ENCODE measurements at places on chromosomes 12 and 14.
A peak's percentile ranks its signal among the peaks of the same experiment; 100 is the strongest.

GRCh38 chr12:11722578-11723138, 73.2 kb downstream of the ETV6 start:
- DNase-seq = no peak

GRCh38 chr14:92513204-92513965, at the start of gene RIN3:
TSS of gene RIN3 (plus strand) at chr14:92513781. CDS start at chr14:92513933, 152 bp downstream.
- no peak for DNase-seq

GRCh38 chr14:104561632-104562495, 17.7 kb upstream of the C14orf180 start:
- DNase-seq = no peak

GRCh38 chr14:36755756-36756155, 94.1 kb downstream of the PAX9 start:
- no peak for DNase-seq

GRCh38 chr14:99513946-99514551, 32.8 kb downstream of the CCNK start:
- DNase-seq = no peak

- no peak for DNase-seq
These were observed 311.7 kb upstream of the FKBP4 start for GRCh38 chr12:2482938-2483660.

GRCh38 chr14:64502887-64503433, 678 bp downstream of the ZBTB25 start:
- peak; percentile 25 for DNase-seq

DNA sequence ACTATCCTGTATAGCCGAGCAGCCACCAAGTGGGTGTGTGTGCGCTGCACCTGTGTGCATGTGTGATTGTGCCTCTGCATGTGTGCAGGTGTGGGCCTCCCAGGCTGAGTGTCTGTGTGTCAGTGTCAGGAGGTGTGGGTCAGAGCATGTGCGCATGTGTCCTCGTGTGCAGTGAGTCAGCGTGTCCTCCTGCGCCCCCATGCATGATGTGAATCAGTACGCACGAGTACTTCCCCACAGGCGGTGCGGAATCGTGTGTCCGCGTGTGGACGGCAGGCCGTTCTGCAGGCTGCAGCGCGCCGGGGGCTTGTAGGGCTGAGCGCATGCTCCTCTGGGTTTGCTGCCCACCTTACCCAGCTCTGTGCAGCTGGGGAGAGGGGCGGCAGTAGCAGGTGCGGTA, 34.2 kb downstream of the DTX1 start:
- DNase-seq = no peak

- no peak for DNase-seq
These were observed 23.4 kb upstream of the BEGAIN start for GRCh38 chr14:100610511-100611217.

GRCh38 chr12:70236990-70237389, 6.2 kb upstream of the CNOT2 start:
- DNase-seq = no peak

DNA sequence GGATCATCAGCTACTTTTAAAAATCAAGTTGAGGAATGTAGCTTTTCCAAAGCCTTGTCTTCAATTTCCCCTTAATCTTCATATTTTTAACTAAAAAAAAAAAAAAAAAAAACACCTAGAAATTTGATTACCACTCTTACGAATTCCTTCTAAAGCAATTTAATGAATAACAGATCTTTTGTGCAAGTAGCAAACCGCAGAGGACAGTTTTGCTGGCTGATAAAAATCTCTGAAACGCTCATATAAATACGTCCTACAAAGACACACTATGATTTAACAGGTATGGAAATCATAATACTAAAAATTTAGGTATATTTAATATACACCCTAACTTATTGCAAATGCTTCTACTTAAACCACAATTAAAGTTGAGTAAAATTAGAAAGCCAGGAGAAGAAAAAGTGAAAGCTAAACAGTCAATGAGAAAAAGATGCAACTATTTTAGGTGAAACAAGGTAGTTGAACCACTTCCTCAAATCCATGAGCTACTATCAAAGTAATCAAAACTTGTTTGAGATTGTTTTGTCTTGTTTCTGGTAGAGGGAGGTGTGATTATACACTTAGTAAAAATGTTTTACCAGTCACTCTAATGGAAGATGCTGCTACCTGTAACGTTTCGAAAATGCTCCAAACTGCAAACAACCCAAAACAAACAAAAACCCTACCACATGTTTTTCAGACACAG, 2.2 kb downstream of the PAWR start:
- DNase-seq = no peak

DNA sequence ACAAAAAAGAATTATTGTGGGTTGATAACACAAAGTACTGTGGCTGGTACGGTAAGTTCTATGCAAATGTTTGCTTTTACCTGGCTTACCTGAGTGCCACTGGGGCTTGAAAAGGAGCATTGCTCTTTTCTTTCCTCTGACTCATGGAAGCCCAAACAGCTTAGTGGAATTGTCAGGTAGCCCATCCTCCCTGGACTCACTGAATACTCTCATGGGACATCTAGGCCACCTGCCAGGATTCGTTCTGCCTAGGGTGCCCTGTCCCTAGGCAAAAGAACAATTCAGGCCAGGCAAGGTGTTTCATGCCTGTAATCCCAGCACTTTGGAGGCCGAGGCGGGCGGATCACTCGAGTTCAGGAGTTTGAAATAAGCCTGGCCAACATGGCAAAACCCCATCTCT, 22.5 kb upstream of the YAF2 start:
- DNase-seq = no peak

DNA sequence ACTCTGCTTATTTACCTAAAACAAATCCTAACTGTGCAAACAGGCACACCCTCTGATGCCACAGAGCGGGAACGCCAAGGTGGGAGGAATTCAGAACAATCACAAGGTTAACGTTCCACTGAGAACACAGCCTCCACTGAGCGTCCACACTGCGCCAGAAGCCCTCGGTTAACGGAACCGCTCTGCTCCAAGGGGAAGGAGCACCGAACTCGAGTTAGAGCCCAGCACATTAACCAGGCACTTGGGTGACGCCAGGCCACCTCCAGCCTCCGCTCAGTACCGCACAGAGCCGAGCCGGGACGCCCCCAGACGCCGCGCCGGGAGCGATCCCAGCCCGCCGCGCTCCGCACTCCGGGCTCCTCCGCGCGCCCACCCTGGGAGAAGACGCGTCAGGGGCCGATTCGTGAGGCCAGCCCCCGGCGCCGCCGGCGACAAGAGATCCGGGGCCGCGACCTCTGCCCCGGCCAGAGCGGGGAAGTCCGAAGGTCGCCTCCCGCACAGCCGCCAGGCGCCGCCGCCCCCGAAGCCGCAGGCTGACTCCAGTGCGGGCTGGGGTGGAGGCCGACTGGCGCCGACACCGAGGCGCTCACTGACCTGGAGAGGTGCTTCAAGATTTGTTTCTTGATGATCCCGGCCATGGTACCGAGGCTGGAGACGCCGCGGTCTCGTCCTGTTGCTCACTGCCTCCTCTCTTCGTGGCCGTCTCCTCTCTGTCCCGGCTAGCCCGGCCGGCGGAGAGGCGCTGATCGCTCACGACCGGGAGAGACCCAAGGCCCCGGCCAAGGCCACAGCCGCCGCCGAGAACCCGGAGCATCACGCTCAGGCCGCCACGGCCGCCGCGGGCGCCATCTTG, 450 bp downstream of the BLTP3B start:
- peak; percentile 23 for DNase-seq

DNA sequence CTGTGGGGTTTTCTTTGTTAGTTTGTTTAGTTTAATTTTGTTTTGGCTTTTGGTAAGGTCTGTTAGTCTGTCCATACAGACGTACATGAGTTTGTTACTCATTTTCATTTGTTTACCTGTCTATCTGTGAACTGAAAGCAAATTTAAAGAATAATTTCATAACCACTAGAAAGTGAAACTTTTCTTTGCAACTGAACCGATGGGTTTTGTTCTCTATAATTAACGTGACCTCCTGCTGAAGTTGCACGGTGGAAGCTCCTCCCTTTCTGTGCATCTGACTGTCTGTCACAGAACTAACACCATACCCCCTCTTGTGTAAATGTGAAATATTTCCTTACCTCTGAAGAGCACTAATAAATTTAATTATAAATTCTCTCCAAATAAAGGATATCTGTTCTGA, 595.5 kb downstream of the GALC start:
- DNase-seq = no peak

DNA sequence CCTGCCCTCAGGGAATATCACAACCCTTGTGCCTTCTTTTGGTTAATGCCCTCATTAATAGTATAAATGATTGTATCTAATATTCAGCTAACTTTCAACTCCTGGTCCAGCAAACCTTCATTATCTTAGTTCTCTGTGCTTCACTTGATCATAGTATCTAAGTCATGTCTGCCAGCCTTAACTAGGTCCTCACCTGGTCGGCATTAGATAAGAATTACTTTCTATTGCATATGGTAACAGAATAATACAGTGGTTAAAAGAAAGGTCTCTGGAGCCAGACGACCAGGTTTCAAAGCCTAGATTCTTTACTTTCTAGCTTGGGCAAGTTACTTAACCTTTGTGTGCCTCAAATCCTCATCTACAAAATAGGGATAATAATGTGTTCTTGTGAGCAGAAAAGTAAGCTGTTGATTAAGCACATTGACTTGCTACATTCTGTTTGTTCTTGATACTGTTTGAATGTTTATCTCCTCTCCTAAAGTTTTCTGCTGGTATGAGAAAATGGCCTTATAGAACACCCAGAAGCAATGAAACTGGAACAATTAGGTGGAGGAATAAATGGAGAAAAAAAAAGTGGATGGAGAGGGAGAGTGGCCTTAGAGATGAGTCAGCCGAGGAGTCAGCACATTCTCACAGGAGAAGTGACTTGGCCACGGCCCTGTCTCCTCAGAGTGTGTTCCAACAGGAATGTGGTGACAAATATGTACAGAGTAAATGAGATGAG, 176.1 kb downstream of the SLC25A21 start:
- no peak for DNase-seq

- DNase-seq = no peak
These were observed 26.6 kb upstream of the TMCC3 start for GRCh38 chr12:94676922-94677321.

- no peak for DNase-seq
These were observed 82.7 kb downstream of the TBC1D30 start for GRCh38 chr12:64907097-64907496.

- no peak for DNase-seq
These were observed 3.1 kb downstream of the ARHGEF25 start for GRCh38 chr12:57614178-57614947.

- DNase-seq = no peak
These were observed 605.4 kb downstream of the MED13L start for GRCh38 chr12:115672086-115672485.

GRCh38 chr12:55817345-55818139, at the start of the genes ORMDL2 and SARNP:
TSS of gene ORMDL2 (plus strand) at chr12:55818041. CDS start at chr12:55819000, 959 bp downstream.
TSS of gene SARNP (minus strand) at chr12:55817724. CDS start at chr12:55817701, 23 bp downstream.
- peak; percentile 92 for DNase-seq

DNA sequence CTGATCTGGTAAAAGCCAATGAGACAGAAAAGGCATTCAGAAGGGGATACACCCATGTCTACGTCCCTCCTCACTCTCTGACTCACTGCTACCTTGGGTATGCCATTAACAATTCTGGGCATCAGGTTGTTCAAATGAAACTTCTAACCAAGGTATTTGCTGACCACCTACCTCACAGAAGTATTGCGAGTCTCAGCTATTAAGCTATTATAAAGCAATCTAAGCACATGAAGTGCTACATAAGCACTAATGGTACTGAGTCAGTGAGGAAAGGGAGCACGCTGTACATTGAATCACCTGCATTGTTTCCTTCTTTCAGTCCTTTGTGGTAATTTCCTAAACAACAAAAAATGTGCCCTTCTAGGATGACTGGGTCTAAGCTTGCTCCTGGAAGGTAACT, 62.8 kb upstream of the CCDC91 start:
- no peak for DNase-seq

DNA sequence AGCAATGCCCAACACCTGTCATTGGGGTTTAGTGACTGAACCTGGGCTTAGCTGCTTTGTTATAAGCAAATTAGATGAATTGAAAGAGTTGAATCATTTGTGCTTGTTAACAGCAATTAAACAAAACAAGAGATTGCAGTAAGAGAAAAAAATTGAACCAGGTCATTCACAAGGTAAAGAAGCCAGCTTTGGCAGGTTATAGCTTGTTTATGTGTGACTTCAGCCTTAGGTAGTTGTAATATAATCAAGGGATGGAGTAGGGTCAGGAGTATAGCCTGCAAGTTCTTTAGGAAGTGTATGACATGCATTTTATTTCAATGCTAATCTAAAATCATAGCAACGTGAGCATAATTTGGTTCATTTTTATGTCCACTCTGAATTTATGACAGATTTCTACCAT, 63.4 kb upstream of the PLEKHG3 start:
- DNase-seq = no peak

- no peak for DNase-seq
These were observed 620 bp downstream of the MMP17 start for GRCh38 chr12:131828671-131829355.

DNA sequence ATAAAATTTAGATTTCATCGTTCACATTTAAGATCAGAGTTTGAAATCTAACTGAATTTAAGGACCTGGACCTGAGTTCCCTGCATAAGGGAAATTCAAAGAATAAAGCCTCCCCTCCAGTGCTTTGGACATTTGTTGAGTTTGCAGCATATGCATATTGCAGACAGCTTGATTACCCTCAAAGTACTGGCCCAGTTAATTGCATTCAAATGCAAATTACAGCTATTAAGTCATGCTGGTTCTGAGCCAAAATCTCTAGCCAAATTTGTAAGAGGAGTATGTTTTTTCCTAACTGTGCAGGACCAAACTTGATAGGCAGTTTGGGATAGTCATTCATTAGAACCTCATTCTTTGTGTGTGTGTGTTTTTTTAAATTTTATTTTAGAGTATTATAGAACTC, 9.1 kb upstream of the KIF21A start:
- DNase-seq = no peak

DNA sequence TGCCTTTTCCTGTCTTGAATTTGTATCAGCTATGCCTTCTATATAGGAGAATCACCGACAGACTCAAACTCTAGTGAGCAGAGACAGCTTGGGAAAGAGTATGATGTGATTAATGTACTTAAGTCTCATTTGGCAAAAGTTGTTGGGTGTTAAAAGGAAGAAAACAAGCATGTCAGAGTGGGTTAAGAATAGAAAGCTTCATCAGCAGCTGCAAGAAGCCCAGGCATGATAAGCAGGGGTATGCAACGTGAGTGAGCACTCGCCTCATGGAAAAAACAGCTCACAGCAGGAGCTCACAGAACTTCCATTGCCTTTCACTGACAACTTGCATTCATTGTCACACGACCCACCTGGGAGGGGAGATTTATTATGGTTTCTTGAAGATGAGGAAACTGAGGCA, 35.9 kb upstream of the WNK1 start:
- DNase-seq = peak; percentile 41

DNA sequence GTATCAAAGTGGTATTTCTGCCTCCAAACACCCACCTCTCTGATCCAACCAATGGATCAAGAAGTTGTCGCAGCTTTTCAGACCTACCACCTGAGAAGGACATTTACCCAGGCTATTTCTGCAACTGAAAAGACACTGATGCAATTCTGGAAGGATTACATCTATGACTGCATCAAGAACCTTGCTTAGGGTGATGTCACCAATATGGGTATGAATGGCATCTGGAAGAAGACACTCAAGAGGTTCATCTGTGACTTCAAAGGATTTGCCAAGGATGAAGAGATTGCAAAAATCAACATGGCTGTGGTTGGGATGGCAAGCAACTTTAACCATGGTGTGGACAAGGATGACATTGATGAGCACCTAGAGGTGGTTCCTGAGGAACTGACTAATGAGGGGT, 154.2 kb downstream of the PCNX1 start:
- DNase-seq = no peak

GRCh38 chr14:77145975-77146740, 4.6 kb upstream of the ZDHHC22 start:
- no peak for DNase-seq
